DMS53 (cell line): ENCODE measurements at places on chromosomes 12 and 14.

- DNase-seq: peak; percentile 41
Measured at GRCh38 chr14:72962829-72963312, 36.6 kb downstream of the DCAF4 start.

- peak; percentile 43 for DNase-seq
Measured at GRCh38 chr12:117484901-117485300, 123.5 kb upstream of the NOS1 start.

- peak; percentile 72 for DNase-seq
Measured at GRCh38 chr12:109804820-109805761, 28.1 kb downstream of the TRPV4 start.

GRCh38 chr14:94001501-94002396 lies 4.6 kb downstream of the CCDC197 start:
- peak; percentile 82 for DNase-seq

DNA sequence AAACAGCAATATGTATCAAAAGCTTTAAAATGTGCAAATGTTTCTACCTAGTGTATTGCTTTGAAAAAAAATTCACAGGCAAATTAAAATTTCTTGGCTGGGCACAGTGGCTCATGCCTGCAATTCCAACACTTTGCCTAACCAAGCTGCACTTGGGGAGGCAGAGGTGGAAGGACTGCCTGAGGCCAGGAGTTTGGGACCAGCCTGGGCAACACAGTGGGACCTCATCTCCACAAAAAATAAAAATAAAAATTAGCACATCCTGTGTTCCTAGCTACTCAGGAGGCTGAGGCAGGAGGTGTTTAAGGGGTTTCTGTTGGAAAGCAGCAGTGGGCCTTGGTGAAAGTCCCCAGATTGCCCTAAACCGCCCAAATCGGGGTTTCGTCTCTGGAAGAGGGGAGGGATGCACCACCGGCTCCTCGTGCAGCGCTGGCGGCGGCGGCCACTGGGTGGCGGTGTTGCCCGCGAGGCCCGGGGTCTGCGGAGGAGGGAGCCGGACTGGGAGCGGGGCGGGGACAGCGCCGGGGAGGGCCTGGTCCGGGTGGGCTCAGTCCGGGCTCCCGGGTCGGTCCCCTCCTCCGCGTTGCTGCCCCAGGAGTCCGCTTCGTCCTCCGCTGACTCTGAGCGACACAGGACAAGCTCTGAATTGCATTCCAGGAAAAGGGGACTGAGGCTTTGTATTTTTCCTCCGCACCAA lies 265.6 kb downstream of the AACS start:
- peak; percentile 23 for DNase-seq

GRCh38 chr14:22188318-22188717 lies 400.7 kb downstream of the DAD1 start:
- no peak for DNase-seq

DNA sequence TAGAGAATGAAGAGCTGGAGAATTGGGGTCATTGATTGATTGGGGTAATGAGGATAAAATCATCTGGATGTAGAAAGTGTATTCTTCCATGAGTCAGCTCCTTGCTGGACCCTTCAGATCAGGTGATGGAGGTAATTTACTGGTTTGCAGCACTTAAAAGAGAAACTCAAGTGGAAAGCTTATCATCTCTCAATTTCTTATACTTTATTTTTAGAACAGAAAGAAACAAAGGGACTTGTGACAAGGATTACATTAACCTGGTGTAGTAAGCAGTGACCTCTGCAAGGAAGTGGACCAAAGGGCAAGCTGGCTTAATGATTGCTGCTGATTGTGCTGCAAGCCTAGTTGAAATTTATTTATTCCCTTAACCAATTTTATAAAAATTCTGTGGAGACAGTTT lies 405.0 kb downstream of the TRHDE start:
- peak; percentile 23 for DNase-seq

DNA sequence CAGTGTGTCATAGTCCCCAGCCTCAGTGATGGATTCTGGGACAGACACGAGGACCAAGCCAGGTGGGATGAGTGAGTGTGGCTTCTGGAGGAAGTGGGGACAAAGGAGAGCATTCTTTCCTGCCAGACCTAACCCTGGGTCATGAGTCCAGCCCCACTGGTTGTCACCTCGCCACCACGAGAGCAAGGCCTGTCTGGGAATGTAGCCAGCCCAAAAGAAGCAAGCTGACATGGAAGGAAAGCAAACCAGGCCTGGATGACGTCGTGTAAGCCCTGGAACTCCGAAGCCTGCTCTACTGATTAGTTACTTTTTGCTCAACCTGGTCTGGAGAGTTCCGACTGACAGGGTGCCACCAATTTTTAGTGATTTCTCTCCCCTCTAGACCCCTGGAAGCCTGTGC lies 105.9 kb downstream of the SINHCAF start:
- DNase-seq: no peak

- DNase-seq: peak; percentile 7
Measured at GRCh38 chr14:31657917-31658316, 96.7 kb downstream of the NUBPL start.

- no peak for DNase-seq
Measured at GRCh38 chr12:18183141-18183540, 78.2 kb upstream of the PIK3C2G start.

- peak; percentile 82 for DNase-seq
Measured at GRCh38 chr14:99579120-99579836, 24.7 kb downstream of the CCDC85C start.

DNA sequence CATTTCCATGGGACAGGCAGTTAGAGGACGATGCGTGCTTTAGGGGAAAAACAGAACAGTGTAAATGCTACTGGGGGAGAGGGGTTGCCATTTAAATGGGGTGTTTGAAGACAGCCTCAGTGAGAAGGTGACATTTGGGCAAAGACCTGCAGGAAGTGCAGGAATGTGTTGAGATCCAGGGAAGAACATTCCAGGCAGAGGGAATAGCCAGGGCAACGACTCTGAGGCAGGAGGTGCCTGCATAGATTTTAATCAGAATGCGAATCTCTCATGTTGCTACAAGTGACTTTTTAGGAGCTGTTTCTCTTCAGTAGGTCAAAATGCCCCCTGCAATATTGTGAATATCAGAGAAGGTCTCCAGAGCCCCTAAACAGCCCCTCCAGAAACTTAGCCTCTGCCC lies 7.6 kb upstream of the SCARB1 start:
- DNase-seq: no peak

DNA sequence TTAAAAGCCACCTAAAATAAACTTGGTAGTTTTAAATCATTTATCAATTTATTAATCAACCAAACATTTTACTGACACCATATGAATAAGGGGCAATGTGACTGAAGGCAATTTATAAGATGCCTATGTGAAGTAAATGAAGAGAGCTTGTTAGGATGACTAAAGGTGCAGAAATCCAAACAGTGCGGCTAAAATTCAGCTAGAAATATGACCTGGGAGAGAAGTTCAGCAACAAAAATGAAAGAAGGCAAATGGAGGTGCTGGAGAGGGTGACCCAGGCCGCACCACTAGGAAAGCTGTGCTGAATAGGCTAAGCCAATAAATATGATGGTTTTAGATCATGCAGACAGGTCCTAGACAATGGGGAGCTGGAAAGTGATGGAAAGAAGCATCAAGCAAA lies 403.7 kb downstream of the BTG1 start:
- DNase-seq: no peak

DNA sequence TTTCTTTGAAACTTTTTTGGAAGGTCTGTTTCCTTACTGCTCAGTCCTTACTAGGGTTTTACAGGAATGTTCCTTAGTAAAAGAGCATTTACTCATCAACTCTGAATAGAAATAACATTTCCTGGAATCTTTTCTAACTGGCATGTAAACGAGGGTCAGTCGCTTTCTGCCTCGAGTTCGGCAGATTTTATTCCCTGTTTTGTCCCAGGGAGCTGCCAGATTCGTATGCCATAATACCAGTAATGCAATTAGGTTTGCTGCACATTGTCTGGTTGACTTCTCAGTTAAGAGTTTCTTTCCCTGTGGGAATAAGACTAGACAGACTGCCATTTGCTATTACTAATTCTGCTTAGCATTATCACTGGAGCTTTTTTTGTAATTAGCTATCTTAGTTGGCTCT lies 91.9 kb downstream of the VRK1 start:
- no peak for DNase-seq

DNA sequence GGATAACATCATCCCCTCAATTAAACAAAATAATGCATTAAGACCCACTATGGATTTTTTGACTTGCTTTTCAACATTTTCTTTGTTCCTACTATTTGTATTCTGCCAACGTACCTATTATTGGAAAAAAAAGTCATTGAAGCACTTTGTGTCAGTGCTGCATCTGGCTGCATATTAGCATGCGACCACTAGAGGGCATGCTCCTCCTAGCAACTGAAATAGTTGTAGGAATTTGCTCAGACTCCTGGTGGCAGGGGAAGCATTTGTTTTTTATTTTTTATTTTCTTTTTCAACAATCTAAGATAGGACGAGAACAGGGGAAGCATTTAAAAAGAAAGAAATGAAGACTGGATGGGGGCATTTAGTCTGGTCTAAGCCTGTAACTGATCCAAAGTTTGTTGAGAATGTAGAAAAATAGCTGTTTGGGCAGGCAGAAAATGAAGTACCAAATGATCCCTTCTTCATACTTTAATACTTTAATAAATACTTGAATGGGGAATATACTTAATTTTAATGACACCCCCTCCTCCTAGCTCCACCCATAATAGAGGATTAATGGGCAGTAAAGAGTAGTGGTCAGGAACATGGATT lies 14.5 kb upstream of the CLEC4A start:
- DNase-seq: peak; percentile 91

DNA sequence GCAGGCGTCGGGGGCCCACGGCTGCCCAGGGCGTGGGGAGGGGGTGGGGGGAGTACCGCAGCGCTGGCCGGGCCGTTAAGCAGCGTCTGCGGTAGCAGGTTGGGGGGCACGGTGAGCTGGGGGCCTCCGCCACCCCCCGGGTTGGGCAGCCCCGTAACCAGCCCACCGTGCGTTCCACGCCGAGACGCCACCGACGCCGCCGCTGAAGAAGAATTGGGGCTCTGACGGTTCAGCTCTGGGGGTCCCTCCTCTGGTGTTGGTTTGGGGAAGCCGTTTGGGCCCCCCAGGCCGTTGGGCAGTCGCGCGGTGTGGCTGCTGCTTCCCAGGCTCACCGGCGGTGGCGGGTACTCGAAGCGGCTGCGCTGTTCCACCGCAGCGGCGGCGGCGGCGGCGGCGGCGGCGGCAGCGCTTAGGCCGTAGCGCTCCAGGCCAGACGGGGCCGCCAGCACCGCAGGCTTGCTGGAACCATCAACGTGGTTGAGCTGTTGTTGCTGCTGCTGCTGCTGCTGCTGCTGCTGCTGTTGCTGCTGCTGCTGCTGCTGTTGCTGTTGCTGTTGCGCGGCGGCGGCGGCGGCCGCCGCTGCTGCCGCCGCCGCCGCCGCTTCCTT lies 1.5 kb downstream of the IRF2BPL start:
- DNase-seq: peak; percentile 71

- DNase-seq: no peak
Measured at GRCh38 chr12:103494734-103495468, 867 bp downstream of the C12orf42 start.

GRCh38 chr12:109767456-109767855 lies 53.8 kb downstream of the FAM222A start:
- DNase-seq: no peak

GRCh38 chr12:53200107-53200457 lies 7.0 kb downstream of the ITGB7 start:
- DNase-seq: no peak

- peak; percentile 29 for DNase-seq
Measured at GRCh38 chr12:62601765-62602164, 135.1 kb downstream of the MON2 start.

DNA sequence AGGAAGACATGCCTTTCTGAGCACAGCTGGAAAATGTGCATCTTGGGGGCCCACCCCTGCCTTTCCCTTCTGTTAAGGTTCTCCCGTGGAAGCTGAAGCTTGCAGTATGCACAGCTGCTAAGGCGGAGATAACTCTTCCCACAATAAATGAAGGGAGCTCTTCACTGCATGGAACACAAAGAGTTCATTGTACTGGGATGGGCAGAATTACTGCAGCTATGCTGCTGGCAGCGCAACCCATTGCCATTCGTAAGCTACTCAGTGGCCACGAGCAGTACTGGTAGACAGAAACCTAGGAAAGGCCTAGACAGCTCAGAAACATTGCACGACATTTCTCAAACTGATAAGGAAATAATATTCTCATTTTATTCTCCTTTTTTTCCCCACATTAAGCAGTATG lies 310.2 kb downstream of the MDGA2 start:
- no peak for DNase-seq

DNA sequence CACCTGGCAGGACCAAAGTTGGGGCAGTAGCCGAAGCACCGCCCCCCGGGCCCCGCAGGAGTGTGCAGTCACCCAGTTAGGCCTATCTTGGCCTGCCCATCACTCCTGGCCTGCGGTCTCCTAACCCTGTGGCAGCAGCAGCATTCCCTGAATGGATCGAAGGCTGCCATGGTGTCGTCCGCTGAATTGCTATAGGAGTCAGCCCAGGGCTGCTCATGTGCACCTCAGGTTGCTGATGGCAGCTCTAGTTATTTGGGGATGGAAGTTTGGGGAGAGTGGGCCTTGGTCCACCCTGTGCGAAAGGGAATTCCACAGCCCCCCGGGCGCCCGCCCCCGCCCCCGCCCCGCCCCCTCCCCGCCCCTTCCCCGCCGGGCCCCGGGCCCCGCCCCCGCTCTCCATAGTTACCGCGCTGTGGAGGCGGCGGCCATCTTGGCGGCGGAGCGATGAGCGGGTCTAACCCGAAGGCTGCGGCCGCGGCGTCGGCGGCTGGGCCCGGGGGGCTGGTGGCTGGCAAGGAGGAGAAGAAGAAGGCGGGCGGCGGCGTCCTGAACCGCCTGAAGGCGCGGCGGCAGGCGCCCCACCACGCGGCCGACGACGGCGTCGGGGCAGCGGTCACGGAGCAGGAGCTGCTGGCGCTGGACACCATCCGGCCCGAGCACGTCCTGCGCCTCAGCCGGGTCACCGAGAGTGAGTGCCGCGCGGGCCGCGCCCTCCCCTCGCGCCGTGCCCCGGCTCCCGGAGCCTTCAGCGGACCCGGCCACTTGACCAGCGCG lies at the start of gene UNC119B:
Gene UNC119B, plus strand, starts transcription at position 428 of the 774 bp plus-strand sequence. Its CDS starts 17 bp downstream, at position 445.
- DNase-seq: peak; percentile 82

- no peak for DNase-seq
Measured at GRCh38 chr14:104554608-104555429, 24.7 kb upstream of the C14orf180 start.

DNA sequence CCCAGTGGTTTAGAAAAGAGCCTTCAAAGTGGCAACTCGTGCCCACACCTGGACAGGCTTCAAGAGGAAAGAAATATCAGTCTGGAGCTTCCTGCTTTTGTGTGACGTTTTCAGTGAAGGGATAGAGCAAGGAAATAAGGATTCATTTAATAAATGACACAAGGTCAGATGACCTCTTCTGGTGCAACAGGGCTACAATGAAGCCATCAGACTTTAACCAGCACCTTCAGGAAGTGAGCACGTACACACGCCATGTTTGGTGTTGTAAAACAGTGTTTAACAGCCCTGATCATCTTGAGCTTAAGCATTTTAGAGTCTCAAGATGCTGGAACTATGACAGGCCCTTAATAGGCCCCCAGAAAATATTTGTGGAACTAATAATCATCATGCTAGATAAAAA lies 59.1 kb downstream of the CCDC60 start:
- peak; percentile 54 for DNase-seq
